ENCODE measurements at places on chromosomes 6 and 20.

GRCh38 chr20:13671916-13672378 lies 33.2 kb upstream of the TASP1 start:
- peak; percentile 70 for DNase-seq

GRCh38 chr20:62697468-62697912 lies 11.1 kb upstream of the NTSR1 start:
- no peak for DNase-seq

DNA sequence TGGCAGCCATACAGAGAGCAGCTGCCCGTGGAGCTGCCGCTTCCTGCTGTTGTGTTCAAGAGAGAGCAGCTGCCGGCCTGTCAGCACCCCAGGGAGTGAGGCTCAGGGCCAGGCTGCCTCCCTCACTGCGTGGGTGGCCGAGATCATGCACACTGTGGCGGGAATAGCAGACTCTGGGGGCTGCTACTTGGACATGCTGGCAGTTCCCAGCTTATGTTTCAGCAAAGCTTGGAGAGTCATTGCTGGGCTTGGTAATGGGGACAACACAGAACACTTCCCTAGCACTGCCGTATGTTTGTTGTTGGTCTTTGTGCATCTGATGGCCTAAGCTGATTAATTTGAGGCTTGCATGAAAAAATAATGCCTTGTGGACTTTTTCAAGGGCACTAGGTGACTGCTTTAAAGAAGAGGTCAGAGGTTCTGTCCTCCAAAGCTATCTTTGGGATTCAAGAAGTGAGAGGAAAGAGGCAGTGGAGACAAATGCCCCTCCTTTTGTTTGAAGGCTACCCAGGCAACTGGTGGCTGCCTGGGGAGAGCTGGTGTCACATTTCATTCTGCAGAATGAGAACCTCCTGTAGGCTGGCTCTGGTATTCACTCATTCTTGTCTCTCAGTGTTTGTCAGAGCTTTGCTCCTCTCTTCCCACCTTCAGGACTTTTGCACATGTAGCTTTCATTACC lies 18.8 kb downstream of the MRAP2 start:
- DNase-seq = peak; percentile 62

DNA sequence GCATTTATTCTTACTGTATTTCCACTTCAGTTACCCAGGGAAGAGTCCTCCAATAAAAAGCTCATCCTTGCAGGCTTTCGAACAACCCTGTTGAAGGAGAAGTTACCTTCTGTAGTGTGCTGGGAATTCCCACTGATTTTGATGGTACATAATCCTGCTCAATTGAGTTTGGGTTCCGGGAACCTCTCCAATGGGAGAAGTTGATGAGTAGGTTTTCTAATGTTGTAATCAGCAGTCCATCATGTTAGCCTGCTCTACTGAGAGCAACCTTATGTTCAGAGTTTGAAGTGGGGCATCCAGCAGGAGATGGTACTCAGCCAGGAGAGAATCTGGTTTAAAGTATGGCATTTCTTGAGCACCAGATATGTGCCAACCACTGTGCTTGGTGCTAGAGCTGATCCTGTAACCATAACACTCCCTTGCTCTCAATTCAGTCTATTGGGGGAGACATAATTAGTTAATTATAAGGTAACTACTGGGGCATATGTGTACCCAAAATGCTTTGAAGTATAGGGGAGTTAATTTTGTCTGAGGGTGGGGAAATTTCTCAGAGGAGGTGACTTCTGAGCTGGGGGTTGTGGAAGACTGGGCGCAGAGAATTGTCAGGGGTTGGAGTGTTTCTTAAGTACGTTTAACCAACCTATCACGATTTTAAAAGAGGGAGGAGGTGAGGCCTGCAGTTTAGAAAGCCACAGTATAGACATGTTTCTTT lies 2.1 kb downstream of the TOP1 start:
- peak; percentile 53 for DNase-seq

- no peak for DNase-seq
These were observed 83.0 kb downstream of the CENPW start for GRCh38 chr6:126422912-126423311.

DNA sequence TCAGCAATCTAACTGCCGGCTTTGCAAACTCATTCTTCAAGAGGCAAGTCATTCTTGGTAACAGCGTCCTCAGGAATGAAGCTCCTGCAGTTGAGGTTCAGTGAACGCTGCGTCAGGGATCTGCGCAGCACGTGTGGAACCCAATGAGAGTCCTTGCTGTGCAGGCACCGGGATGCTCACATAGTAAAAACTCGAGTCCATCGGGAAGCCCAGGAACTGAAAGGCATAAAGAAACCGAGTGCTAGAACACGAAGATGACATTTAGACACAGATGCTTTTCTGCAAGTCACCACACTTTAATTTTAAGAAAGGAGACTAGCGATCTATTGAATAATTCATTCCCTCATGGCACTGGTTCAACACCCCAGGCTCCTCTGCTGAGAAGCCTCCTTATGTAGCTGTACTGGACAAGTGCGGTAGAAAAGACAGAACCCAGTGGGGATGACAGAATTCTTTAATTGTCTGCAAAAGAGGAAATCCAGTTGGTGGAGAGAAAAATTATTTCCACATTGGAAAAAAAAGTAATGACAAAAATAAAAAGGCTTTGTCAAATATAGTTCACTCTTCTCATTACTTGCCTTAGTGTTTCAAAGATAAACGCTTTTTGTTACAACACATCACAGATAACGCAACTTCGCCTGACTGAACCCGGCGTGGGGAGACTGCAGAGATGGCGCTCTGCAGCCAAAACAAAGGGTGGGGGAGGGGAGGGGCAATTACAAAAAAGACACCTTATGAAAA lies 1.9 kb upstream of the AFDN start:
- DNase-seq = peak; percentile 70

DNA sequence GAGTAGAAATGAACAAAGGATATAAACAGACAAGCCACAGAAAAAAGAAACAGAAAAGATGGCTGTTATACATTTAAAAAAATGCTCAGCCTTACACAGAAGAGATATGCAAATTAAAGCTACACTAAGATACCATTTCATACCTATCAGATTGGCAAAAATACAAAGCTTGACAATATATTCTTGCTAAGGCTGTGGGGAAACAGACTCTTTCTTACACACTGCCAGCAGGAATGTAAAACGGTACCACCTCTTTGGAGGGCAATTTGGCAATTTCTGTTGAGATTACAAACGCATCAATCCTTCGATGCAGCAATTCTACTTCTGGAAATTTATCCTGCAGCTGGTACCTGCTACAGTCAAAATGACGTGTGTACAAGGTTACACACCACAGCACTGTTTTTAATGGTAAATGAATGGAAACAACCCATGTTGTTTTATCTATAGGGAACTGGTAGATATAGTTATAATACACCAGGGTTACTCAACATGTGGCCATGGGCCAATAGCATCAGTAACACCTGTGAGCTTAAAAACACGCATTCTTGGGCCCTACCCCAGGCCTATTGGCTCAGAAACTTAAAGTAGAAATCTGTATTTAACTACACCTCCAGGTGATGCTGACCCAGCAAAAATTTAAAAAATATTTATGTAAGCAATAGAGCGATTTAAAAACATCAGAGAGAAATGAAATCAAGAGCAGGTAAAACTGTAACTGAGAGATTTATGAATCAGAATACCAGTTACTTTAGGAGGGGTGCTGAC lies 53.3 kb downstream of the TRAM2 start:
- no peak for DNase-seq
